Skeletal muscle tissue (tissue), 5 donors: ENCODE measurements at places on chromosomes 13 and 19. TPM values are rescaled to one million over a fixed set of nuclear protein-coding genes. Genes with fewer than 3 reads are reported as not detected.

ZNF433 gene
- 4.2 TPM for total RNA-seq

ALOX5AP gene
- 6.8 TPM for total RNA-seq

PSG7 gene
- not detected for total RNA-seq

KMT5C gene
- 8.9 TPM for total RNA-seq

ZNF28 gene
- total RNA-seq, result 3.1 TPM

SULT2B1 gene
- total RNA-seq, result not detected

ADGRL1 gene
- total RNA-seq, result 12.0 TPM

FCER2 gene
- under 0.01 TPM for total RNA-seq

OR7C1 gene
- total RNA-seq, result not detected

C19orf53 gene
- total RNA-seq, result 36.0 TPM

URAD gene
- not detected for total RNA-seq

TMEM145 gene
- 0.52 TPM for total RNA-seq

MIER2 gene
- total RNA-seq, result 3.7 TPM

PLIN5 gene
- total RNA-seq, result 2.1 TPM

LATS2 gene
- 8.9 TPM for total RNA-seq

CGB2 gene
- total RNA-seq, result not detected

SIGLEC11 gene
- total RNA-seq, result 1.6 TPM

ZNF132 gene
- 9.9 TPM for total RNA-seq
